Stimulated activated CD4-positive, alpha-beta T cell treated with anti-CD3 and anti-CD28 coated beads, Interleukin-1b, Interleukin-23, amount 100 ng/mL, for 48 hours (primary cell): ENCODE measurements at places on chromosomes 11 and 22.

DNA sequence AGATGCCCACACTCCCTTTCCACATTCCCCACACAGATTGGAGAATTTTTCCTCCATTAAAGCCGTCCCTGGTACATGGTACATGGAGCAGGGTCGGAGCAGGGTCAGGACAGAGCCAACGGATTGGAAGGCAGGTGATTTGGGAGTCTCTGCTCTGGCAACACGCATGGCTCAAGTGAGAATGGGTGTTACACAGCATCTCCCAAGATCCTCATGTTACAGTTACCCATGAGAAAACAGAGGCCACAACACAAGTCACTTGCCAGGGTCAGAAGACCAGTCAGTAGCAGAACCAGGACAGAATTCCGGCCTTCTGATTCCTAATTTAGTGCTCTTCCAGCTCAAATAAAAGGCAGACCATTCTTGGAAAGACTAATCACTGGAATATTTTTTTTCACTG lies 7.7 kb upstream of the F2 start:
- DNase-seq = no peak

DNA sequence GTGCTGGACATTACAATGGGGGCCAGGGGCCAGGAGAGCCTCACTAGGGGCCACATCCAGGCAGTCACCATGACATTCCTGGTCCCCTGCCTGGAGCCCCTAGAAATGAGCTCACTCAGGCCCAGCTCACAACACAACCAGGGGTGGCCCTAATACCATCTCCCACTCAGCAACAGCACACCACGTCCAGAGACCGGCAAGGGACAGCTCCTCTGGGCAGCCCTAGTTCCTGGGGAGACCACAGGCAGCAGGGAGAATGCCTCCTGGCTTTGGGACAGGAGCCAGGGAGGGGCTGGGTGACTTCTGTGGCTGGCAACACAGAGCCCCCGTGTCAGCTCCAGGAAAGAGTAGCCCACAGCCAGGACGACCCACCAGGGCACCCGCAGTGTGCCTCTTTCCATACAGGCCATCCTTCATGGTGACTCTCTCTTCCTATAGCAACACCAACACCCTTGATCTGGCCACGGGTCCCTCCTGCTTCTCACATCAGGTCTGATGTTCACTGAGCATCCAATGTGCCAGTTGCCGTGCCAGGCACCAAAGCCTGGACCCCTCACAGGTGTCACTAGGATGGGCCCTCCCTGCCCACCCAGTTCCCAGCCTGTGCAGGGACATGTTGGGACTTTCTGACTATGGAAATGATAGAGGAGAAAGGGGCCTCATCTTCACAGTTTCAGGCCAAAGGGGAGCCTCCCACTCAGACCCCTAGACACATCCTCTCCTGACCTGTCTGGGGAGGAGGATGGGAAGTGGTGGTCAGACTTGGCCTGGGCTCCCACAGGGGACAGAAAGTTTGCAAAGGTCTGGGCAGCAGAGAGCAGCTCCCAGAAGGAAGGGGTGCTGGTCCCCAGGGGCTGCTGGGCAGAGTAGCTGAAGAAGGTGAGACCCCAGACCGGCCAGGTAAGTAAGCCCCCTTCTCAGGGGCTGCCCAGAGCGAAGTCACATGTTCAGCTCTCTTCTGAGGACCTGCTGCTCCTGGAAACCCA lies 43.2 kb downstream of the IGLL5 start:
- DNase-seq = no peak

- DNase-seq = no peak
These were observed 15.4 kb upstream of the CAT start for GRCh38 chr11:34423300-34423699.

DNA sequence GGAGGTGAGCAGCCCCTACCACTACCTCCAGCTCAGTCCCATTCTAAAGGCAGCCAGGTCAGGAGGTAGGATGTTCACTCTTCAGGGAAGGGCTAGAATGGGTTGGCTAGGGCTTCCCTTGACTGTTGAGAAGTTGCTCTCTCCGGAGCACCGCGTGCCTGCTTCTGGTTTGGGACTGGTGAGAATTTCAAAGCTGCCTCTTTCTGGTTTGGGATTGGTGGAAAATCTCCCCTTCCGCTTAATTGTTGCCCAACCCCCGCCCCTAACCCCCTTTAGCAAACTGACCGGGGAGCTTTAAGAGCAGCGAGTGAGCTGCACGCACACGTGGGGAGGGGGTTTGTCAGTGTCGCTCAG lies 686 bp downstream of the USP2 start:
- no peak for DNase-seq

DNA sequence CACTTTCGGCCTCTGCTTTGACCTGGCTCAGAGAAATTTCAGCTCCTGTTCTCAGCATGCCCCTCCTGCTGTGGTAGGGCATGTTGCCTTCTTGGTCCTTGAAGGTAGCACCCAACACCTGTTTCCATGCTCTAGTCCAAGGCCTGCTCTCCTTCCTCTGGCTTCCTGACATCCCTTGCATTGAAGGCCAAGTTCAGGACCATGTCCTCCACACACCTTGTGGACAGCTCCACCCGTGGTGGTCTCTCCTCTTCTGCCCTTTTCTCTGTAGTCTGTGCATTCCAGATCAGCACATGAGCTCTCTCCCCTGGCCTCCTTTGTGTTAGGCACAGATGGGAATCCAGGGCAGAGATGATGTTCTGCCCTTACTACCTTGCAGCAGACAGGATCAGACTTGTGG lies 225.3 kb downstream of the ADAMTS15 start:
- DNase-seq = no peak
